ENCODE measurements at places on chromosomes 2 and 18. TPM values are rescaled to one million over a fixed set of nuclear protein-coding genes. Genes with fewer than 3 reads are reported as not detected.

DNA sequence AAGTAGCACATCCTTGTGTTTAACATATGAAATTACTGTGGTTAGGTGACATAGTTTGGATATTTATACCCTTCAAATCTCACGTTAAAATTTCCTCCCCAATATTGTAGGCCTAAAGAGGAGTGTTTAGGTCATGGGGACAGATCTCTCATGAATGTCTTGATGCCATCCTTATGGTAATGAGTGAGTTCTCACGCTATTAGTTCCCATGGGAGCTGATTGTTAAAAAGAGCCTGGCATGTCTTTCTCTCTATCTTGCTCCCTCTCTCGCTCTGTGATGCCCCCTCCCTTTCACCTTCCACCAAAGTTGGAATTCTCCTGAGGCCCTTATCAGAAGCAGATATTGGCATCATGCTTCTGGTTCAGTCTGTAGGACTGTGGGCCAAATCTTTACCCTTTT, 660.1 kb downstream of the ADCYAP1 start:
- DNase-seq = no peak

GRCh38 chr2:222844323-222844722, 16.5 kb upstream of the ACSL3 start:
- no peak for DNase-seq

Gene EGR4
- not detected for total RNA-seq

Gene UPP2
- total RNA-seq = not detected

DNA sequence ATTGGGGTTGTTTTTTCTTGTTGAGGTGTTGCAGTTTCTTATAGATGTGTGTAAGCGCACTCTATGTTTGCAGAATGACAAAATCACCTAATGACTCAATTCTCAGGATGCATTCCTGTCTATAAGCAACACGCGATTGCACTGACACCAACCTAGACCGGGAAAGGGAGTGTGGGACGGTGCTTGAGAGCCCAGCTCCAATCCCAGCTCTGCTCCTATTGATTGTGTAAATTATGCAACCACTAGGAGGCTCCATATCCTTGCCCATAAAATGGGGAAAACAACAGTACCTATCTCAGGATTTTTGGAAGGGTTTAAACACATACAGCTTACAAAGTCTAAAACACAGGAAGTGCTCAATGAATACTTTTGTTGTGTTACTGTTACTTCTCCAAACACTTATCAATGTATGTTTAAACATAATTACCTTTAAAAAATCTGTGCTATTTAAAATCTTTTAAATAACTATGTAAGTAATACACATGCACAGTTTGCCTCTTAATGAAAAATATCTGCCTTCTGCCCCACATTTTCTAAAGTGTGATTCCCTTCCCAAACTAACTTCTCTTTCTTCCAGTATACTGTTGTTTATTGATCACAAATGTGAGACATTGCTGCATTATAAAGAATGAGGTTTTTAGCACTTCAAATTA, 132.5 kb downstream of the SPHKAP start:
- DNase-seq = no peak

DNA sequence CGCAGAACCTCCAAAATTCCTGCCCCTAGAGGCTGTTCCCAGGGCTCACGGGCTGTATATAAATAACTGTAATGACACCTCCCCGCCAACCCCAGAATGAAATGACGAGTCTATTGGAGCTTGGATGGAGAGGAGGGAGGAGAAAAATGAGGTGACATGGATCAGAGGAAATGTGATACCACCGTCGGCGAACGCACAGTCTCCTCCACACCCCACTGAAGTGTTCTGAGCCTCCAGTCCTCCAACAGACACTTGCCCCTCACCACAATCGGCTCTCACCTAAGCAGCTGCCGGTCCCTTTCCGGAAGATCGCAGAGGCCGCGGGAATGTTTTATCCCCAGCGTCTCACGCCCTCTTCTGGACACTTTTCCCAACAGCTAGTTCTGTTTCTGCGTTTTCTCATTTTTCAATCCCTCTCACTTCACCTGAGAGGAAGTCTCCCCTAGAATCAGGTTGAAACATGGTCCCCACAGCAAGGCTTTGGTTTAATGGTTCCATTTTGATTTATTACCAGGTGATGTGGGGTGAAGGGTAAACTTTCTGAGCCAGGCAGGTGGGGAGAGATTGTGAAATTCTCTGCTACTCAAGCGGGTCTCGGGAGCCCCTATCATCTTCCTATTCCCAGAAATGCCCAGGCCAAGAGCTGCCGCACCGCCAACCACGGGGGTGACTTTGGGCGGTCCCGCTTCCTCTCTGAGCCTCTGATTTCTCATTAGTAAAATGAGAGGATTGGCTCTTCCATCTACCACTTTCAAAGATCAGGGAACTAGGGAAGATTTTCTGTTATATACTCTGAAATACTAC, 9.1 kb upstream of the MYO5B start:
- DNase-seq = no peak

GRCh38 chr2:99552529-99552928, 62.7 kb upstream of the REV1 start:
- DNase-seq = peak; percentile 67

DNA sequence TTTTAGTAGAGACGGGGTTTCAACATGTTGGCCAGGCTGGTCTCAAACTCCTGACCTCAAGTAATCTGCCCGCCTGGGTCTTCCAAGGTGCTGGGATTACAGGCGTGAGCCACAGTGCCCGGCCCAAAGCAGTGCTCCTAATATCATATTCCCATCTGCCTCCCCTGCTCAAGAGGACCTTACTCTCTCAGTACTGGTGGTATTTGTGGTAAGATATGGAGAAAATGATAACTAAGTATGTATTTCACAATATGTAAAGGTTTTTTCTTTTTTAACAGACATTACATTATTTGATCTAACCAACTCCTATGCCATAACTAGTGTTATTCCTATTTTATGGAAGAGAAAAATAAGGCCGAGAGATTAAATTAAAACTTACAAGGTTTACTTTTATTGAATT, 201.0 kb downstream of the CAMKMT start:
- DNase-seq = no peak

Gene ASB18
- total RNA-seq = 11.3 TPM

Gene RFX8
- not detected for total RNA-seq

DNA sequence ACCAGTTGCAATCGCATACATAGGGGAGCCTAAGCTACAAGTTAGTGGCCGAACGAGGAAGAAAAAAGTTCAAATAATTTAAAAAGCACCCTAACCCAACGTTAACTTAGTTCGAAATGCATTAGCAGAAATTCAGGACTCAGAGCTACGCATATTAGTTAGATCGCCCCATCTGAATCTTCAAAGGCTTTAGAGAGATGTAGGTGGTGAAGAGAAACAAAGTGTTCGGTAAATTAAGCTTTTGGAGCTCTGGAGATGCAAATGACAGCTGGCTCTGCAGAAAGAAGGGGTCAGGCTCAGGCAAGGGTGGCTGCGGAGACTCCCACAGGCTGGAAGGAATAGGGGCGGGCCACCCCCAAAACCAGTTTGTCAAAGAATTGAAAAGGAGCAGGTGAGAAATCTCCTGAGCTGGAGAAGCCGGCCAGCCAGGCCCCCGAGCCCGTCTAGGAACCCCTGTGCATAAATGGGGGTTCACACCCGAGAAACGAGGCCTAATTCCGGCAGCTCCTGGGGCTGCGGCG, 621 bp downstream of the TXNL1 start:
- no peak for DNase-seq

- no peak for DNase-seq
Observed at GRCh38 chr2:166573391-166573790, 79.3 kb upstream of the SCN7A start.

GRCh38 chr18:35159782-35160181, 81.1 kb upstream of the ZNF397 start:
- DNase-seq = no peak

Gene SCYGR4
- total RNA-seq = not detected

- peak; percentile 9 for DNase-seq
Observed at GRCh38 chr2:240820607-240821428, 799 bp upstream of the KIF1A start.

DNA sequence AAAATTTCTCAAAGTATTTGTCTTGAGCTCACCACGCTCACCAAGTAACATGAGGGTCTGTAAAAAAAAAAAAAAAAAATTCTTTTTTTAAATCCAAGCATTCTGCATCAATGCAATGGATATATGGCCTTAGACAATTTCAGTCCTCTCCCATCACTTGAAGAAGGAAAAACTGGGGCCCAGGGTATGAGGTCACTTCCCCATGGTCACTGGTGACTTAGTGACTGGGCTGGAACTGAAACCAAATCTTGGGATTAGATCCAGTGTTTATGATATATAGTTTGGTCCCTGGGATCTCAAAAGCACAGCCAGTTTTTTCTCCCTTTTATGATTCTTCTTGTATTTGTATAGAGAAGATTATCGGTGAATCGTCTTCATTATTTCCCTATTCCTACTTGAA, 477.9 kb upstream of the TNP1 start:
- no peak for DNase-seq

DNA sequence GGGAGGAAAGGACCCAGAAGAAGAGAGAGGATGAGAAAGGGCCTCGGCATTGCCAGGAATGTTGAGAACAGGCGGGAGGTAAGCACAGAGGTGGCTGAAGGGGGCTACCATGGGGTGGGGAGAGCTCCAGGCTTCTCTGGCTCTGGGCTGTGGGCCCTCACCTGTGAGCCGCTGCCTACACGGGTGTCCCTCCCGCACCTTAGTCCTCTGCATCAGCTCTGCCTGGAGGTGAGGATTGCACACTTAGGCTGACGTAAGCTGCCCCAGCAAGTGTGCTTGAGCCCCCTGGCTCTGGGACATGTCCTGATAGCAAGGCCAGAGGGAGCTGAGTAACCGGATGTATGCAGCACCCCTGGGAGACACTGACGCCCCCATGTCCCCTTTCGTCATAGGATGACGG, 33.9 kb downstream of the TMEM18 start:
- DNase-seq = no peak

GRCh38 chr2:15152382-15152781, 408.8 kb downstream of the NBAS start:
- DNase-seq = no peak

GRCh38 chr2:39516347-39517101, 79.4 kb upstream of the MAP4K3 start:
- DNase-seq = peak; percentile 55

- DNase-seq = no peak
Observed at GRCh38 chr2:179338681-179339080, 74.0 kb upstream of the SESTD1 start.

- no peak for DNase-seq
Observed at GRCh38 chr18:51936115-51936514, 403.9 kb upstream of the DCC start.

DNA sequence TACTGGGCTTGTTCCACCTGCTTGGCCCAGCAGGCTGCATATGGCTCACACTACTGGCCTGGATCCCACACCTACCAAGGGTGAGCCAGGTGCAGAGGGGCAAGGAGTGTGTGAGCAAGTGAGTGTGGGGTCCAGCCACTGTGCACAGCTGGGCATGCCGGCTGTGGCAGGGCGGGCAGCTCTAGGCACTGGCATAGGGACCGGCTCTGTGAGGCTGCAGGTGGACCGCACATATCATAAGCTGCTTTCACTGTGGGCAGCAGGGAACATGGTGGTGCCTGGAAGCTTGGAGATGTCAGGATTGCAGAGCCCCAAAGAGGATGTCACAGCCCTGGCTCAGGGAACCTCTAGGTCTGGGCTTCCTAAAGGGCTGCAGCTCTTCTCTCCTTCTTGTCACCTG, 154.3 kb downstream of the THSD7B start:
- no peak for DNase-seq

Gene OSBPL1A
- 82.8 TPM for total RNA-seq

Gene CNGA3
- total RNA-seq = not detected

Gene NFE2L2
- total RNA-seq = 50.7 TPM

Gene C2orf72
- total RNA-seq = 0.05 TPM

DNA sequence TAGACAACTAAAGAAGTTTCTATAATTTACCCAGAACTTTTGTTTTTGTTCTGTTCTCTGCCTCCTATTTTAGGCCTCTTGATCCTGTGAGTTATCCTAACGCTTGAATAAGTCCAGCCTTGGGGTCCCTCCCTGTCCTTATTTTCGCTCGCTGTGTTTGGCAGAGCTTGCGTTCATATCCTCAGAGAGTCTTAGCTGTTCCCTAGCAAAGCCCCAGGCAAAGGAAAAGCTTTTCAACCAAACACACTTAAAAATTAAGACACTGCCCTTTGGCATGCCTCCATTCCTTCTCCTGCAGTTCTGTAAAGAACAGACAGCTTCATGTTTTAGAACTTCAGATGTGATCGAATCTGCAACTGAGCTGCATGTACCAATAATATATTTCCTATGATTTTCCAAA, 517.2 kb downstream of the SUCLG1 start:
- no peak for DNase-seq

GRCh38 chr2:237178396-237178795, 92.7 kb downstream of the COPS8 start:
- DNase-seq = no peak

GRCh38 chr18:3723554-3723953, 273.6 kb downstream of the TGIF1 start:
- DNase-seq = no peak

Gene SP140
- total RNA-seq = 1.3 TPM

Gene AQP12B
- total RNA-seq = not detected

DNA sequence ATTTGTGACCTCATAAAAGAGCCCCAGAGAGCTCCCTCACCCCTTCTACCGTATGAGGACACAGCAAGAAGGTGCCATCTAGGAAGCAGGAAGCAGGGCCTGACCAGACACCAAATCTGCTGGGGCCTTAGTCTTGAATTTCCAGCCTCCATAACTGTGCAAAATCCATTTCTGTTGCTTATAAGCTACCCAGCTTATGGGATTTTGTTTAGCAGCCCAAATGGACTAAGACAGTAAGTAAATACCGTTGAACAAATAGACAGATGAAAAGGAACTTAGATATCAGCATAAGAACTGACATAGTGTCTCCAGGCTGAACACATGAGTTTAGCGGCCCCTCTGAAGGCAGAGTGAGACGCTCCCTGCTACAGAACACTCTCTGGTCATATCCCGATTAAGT, 130.9 kb downstream of the UXS1 start:
- no peak for DNase-seq

DNA sequence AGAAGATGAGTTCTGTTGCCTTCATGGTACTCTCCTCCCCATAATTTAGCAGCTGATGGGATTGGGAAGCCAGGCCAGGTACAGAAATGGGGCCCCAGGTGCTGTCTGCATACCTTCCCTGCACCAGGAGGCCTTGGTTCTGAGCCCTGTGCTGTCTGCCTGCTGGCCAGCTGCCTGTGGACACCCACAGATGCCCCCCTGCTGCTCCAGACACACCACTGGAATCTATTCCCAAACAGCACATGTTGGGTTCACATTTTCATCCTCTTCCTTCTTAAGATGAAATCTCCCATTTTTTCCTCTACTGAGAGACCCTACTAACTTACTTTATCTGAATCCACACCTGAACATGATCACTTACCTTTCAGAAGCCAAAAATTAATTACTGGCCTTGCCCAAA, 152.0 kb upstream of the CCDC68 start:
- DNase-seq = no peak

Data from left ventricle myocardium inferior (tissue), 1 donor.